Neuronal stem cell (in vitro differentiated cells): ENCODE measurements at places on chromosomes 16 and 17.

DNA sequence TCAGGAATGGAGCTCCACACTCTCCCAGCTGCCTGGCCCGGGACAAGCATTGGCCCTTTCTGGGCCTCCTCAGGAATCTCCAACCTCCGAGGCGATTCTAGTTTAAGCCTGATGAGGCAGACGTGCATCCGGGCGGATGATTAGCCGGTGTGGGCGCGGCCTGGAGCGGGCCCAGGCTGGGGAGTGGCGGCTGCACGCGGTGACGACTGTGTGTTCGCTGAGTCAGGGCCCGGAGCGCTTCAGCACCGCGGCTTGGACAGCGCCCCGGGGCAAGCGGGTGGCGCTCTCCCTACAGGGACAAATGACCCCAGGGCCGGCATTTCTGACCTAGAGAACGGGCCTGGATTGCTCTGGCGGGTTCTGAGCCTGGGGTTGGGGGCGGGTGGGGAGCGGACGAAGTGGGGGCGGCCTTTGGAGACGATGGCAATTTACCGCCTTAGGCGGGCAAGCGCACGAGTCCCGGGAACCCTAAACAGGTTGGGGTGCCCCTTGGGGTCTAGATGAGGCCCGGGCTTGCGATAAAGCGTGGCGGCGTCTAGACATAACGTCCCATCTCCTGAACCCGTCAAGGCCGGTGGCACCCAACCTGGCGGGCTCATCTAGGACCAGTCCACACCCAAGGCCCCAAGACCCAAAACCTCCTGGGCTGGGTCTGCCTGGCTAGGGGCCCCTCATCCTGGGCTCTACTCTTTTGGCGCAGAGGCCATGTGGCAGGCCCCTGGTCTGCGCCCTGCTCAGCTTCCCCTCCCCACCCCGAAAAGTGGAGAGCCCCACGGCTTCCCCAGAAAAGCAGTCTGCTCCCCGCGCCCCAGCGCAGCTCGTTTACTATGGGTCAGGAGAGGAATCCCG is 22.3 kb upstream of the ZNHIT3 start:
- no peaks in the 10 kb centered on the region for H3K36me3 ChIP-seq
- H3K4me1 ChIP-seq, result no peaks in the 10 kb centered on the region
- H3K27ac ChIP-seq, result no peak overlapping the region
- no peak overlapping the region for H3K4me3 ChIP-seq
- peak; percentile 92 for DNase-seq

DNA sequence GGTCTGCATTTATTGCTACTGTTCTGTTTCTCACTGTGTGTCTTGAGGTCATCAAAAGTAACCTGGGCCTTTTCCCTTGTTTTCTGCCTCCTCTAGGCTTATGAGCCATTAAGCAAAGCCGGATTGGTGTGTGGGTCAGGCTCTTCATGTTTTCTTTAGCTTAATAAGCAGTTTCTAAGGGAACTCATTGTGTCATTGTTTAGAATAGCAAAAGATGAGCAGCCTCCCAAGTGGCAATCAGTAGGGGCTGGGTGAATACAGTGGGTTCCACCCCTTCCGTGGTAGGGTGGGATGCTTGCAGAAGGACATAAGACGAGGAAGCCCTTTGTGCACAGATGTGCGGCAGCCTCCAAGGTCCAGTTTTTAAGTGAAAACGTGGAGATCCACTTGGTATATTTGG is 34.5 kb downstream of the ABCC1 start:
- no peaks in the 10 kb centered on the region for H3K36me3 ChIP-seq
- H3K27ac ChIP-seq, result no peak overlapping the region
- H3K4me3 ChIP-seq, result no peak overlapping the region
- no peak for DNase-seq
- no peaks in the 10 kb centered on the region for H3K27me3 ChIP-seq

DNA sequence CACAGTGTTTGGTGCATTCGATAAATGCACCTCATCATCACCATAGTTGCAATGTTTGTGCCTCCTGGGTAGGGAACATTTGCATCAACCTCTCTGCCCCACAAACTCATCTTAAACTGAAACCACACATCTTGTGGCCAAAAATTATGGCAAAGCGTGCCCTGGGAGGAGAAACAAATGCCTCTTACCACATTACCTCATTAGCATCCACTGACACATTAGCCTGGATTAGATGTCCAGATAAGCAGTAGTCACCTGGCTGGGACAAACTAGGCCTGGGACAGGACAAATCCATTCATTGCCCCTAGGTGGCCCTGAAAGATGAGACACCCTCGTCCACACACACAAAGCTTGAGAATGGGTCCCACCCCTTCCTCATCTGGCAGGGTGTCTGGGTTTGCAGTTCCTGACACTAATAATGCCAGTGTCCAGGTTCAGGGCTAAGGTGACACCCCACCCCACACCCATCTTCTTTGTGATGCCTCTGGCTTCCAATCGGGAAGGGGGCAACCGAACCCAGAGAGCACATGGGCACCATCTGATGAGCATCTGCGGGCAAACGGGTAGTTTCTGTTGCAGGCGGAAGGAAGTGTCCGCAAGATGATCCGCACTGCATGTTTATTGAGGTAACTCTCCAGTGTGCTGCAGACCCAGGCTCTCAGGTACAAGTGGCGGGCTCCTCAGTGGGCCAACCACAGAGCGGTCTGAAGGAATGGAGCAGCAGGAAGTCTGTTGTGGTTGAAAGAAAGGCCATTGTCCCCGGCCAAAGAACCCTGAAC is 8.6 kb downstream of the XYLT1 start:
- no peaks in the 10 kb centered on the region for H3K27me3 ChIP-seq
- H3K36me3 ChIP-seq, result no peaks in the 10 kb centered on the region
- no peak overlapping the region for H3K27ac ChIP-seq
- H3K4me3 ChIP-seq, result no peak overlapping the region
- H3K4me1 ChIP-seq, result peaks cover 18% of the 10 kb centered on the region

GRCh38 chr17:52681480-52681879 is 523.0 kb upstream of the CA10 start:
- H3K27ac ChIP-seq, result no peak overlapping the region
- H3K4me1 ChIP-seq, result no peaks in the 10 kb centered on the region
- H3K36me3 ChIP-seq, result no peaks in the 10 kb centered on the region
- no peak for DNase-seq

DNA sequence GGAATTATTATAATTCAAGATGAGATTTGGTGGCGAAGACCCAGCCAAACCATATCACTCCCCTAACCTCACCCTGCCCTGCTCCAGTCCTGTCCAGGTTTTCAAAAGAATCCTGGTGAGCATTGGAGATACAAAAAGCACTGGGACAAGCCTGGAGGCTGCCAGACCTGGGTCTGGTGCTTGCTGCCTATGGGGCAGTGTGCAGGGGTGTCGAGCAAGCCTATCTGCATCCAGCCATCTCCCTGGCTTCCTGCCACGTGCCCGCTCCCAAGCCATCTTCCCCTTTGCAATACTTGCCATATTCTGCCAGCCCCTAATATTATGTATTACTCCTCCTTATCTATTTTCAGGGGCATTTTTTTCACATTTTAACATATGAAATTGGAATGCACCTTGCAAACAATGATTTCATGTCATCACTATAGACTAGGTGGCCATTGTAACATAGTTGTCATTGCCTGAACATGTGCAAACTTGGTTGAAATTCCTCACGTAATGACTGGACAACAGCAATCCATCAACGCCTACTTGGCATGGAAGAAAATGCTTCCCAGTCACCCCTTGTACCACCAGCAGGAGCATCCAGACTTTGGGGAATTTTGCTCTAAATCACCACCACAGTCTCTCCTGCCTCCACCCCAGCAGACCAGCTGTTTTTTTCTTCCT is 8.1 kb upstream of the KDM8 start:
- no peaks in the 10 kb centered on the region for H3K27me3 ChIP-seq
- H3K4me1 ChIP-seq, result no peaks in the 10 kb centered on the region
- H3K27ac ChIP-seq, result no peak overlapping the region

DNA sequence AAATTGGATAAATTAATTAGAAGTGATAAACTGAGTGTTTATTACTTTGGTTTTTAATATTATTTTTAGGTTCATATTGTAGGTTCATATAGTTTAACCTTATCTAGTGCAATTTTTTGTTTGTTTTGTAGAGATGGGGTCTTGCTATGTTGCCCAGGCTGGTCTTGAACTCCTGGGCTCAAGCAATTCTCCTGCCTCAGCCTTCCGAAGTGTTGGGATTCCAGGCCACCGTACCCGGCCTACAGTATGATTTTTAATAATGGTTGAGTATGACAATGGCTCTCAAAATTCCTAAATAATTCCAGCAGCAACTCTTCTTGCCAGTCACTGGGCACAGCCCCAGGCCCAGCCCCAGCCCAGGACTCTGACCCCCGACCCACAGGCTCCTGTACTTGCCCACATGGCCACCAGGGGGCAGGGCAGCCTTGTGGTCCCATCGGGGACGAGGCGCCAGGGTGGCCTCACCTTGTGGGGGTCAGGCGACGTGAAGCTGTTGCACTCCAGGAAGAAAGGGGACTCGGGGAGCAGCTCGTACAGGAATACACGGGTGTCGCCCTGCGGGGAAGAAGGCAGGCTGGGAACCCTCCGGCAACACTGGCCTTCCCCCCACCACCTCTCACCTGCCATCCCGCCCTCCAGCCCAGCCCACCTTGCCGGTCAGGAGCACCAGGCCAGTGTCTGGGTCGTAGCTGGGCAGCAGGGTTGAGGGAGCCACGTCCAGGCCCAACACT is 7.9 kb upstream of the PAM16 start:
- H3K4me3 ChIP-seq, result no peak overlapping the region
- H3K4me1 ChIP-seq, result no peaks in the 10 kb centered on the region

DNA sequence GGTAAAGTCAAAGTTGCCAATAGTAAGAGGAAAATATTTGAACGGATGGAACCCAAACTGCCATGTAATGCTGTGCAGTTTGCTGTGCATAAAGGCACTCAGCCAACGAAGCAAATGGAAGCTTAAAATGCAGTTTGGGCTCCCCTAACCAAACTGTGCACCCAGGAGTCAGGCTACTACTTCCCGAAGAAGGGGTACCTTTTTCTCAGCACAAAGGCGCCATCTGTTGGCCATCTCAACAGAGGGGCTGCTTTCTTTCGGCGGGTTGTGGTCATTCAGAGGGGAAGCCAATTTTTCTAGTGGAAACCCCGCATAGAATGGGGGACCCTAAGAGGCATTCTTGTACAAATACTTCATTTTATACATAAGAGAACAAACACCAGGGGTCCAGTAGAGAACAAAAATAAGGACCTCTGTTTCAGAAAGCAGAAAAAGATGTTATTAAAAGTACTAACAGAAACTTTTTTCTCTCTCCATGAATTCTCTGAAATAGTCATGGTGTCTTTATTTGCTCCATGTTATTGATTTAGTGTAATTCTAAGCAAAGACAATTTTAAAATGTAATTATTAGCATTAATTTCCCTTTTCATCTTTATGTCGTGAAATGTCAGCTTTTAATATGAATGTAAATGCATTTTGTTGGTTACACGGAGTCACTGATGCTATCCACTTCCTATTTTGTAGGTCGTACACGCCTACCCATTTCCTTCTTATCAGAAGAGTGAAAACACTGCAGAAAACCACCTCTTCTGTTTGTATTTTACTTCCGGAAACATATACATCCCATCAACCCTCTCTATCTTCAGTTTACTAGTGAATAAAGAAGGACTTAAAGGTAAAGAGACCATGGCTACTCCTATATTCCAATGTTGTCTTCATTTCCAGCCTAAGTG is 453.3 kb downstream of the KCNJ2 start:
- no peaks in the 10 kb centered on the region for H3K27me3 ChIP-seq
- H3K27ac ChIP-seq, result no peak overlapping the region

GRCh38 chr17:2040942-2041560 is 771 bp upstream of the OVCA2 start:
- peaks cover 9% of the 10 kb centered on the region for H3K4me1 ChIP-seq
- H3K36me3 ChIP-seq, result peaks cover 43% of the 10 kb centered on the region
- peak overlapping the region; percentile 88 for H3K27ac ChIP-seq
- peak overlapping the region; percentile 80 for H3K4me3 ChIP-seq
- no peaks in the 10 kb centered on the region for H3K27me3 ChIP-seq

DNA sequence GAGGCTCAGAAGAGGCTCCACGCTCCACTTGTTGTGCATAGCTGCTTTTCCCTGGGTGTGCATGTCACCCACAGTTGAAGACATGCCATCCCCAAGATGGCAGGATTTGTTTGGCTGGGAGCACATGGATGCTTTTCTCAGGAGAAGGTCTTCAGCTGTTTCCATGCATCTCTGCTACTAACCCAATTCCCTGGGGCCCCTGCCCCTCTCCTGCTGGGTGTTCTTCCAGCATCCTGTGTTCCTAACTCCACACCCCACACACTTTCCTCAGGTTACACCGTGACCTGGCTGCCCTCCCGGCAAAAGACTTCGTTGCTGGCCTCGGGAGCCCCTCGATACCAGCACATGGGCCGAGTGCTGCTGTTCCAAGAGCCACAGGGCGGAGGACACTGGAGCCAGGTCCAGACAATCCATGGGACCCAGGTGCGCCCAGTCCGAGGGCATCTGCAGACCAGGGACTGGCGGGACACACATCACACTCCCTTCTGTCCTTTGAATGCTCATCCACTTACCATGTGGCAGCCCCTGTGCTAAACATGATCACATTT is 21.5 kb downstream of the ITGAL start:
- H3K36me3 ChIP-seq, result no peaks in the 10 kb centered on the region
- no peak overlapping the region for H3K4me3 ChIP-seq
- no peak overlapping the region for H3K27ac ChIP-seq
- DNase-seq, result no peak
- H3K4me1 ChIP-seq, result peaks cover 6% of the 10 kb centered on the region

DNA sequence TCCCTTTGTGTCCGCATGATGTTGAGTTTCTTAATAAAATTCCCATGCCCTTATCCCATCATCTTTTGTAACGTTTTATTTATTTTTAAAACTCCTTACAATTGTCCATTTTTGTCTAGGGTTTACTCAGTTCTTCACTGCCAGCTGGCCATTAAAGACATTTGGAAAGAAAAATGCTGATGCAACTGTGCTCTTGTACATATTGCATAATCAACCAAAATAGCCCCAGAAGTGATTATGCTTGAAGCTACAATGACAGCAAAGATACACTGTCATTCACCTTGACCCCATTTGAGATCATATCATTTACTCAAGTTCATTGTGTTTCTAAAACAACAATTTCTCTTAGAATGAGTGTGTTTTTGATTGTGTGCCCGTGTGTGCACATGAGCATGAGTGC is 1074.6 kb upstream of the RBFOX1 start:
- no peak for DNase-seq
- no peaks in the 10 kb centered on the region for H3K36me3 ChIP-seq
- H3K27me3 ChIP-seq, result no peaks in the 10 kb centered on the region

GRCh38 chr17:33451221-33451620 is 158.1 kb upstream of the ASIC2 start:
- H3K27me3 ChIP-seq, result no peaks in the 10 kb centered on the region
- no peaks in the 10 kb centered on the region for H3K36me3 ChIP-seq
- no peaks in the 10 kb centered on the region for H3K4me1 ChIP-seq
- H3K4me3 ChIP-seq, result no peak overlapping the region
- no peak overlapping the region for H3K27ac ChIP-seq
